Articular chondrocyte of knee joint (primary cell): ENCODE measurements at places on chromosomes 2 and 18. TPM values are rescaled to one million over a fixed set of nuclear protein-coding genes. Genes with fewer than 3 reads are reported as not detected.

Gene NEU2
- not detected in 2 replicates for total RNA-seq

Gene BBS5
- total RNA-seq, result 8.5 and 9.0 TPM in 2 replicates

Gene LYG1
- total RNA-seq, result 0.13 and 0.32 TPM in 2 replicates

Gene NDUFS1
- total RNA-seq, result 99.8 and 113 TPM in 2 replicates

Gene ERMN
- 0.11 TPM in 1 of 2 replicates, not detected in the other for total RNA-seq
